Upper lobe of left lung (tissue), 6 donors: ENCODE measurements at places on chromosomes 1 and 21. TPM values are rescaled to one million over a fixed set of nuclear protein-coding genes. Genes with fewer than 3 reads are reported as not detected.

OR2T5 gene
- not detected for total RNA-seq

GJB5 gene
- 0.30 TPM for total RNA-seq

GUCA2B gene
- total RNA-seq: not detected

URB2 gene
- total RNA-seq: 15.5 TPM

OR6K3 gene
- 0.81 TPM for total RNA-seq

NKAIN1 gene
- total RNA-seq: 0.13 TPM

CFHR5 gene
- not detected for total RNA-seq

FBXO2 gene
- 8.2 TPM for total RNA-seq

GRCh38 chr1:62364721-62365120 lies 45.5 kb upstream of the KANK4 start:
- no peaks in the 10 kb centered on the region for H3K27me3 ChIP-seq
- DNase-seq: no peak

DNA sequence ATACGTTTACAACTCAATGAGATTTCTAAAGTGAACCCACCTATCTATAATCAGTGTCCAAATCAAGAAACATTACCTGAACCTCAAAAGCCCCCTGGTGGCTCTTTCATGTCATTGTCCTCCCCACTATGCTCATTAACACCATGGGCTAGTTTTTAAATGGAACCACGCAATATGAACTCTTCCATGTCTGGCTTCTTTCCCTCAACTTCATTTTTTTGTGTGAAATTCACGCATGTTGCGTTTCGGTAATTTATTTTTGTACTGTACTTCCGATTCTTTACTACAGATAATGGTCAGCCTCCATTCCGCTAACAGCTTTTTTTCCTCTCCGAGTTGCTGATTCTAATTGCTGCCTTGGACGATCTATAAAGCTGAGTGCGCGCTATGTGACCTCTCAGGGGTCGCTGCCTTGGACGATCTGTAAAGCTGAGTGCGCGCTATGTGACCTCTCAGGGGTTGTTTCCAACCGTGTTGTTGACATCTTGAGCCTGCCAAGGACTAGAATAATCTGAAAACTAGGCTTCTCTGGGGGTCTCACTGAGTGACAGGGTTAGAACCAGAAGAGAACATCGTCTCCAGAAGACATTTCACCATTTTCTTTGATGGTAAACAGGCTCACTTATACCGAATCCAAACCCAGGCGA lies 1.1 kb upstream of the CACYBP start:
- peak; percentile 51 for DNase-seq
- H3K4me1 ChIP-seq: peaks cover 29% of the 10 kb centered on the region
- peak overlapping the region; percentile 95 for H3K4me3 ChIP-seq
- peak overlapping the region; percentile 98 for H3K27ac ChIP-seq
- H3K27me3 ChIP-seq: no peaks in the 10 kb centered on the region

GRCh38 chr21:16794950-16795349 lies 717.9 kb upstream of the CXADR start:
- no peak overlapping the region for H3K4me3 ChIP-seq
- DNase-seq: no peak

GRCh38 chr21:36477001-36477400 lies 2.9 kb downstream of the CLDN14 start:
- no peak for DNase-seq
- H3K4me3 ChIP-seq: no peak overlapping the region
- H3K4me1 ChIP-seq: no peaks in the 10 kb centered on the region
- H3K27ac ChIP-seq: no peak overlapping the region

DNA sequence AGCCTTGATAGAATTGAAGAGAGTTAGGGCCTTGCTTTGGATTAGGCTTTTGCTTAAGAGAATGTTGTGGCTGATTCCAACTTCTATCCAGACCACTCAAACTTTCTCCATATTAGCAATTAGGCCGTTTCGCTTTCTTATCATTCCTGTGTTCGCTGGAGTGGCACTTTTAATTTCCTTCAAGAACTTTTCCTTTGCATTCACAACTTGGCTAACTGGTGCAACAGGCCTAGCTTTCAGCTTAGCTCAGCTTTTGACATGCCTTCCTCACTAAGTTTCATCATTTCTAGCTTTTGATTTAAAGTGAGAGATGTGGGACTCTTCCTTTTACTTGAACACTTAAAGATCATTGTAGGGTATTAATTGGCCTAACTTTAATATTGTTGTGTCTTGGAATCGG lies 183.6 kb upstream of the L1TD1 start:
- DNase-seq: no peak
- no peaks in the 10 kb centered on the region for H3K36me3 ChIP-seq
- H3K4me1 ChIP-seq: peaks cover 3% of the 10 kb centered on the region
- H3K27ac ChIP-seq: no peak overlapping the region
- no peak overlapping the region for H3K4me3 ChIP-seq

- no peaks in the 10 kb centered on the region for H3K36me3 ChIP-seq
- no peaks in the 10 kb centered on the region for H3K4me1 ChIP-seq
- H3K27me3 ChIP-seq: no peaks in the 10 kb centered on the region
- H3K4me3 ChIP-seq: no peak overlapping the region
- peak overlapping the region; percentile 32 for H3K27ac ChIP-seq
Observed at GRCh38 chr1:172778456-172779455, 119.9 kb downstream of the FASLG start.

- H3K4me1 ChIP-seq: no peaks in the 10 kb centered on the region
- H3K4me3 ChIP-seq: no peak overlapping the region
- H3K36me3 ChIP-seq: no peaks in the 10 kb centered on the region
- H3K27me3 ChIP-seq: no peaks in the 10 kb centered on the region
- no peak for DNase-seq
Observed at GRCh38 chr21:26001356-26001755, 169.2 kb downstream of the APP start.

- DNase-seq: no peak
- H3K27ac ChIP-seq: no peak overlapping the region
- H3K4me3 ChIP-seq: no peak overlapping the region
- no peaks in the 10 kb centered on the region for H3K4me1 ChIP-seq
- H3K36me3 ChIP-seq: no peaks in the 10 kb centered on the region
Observed at GRCh38 chr1:46436844-46437243, 42.7 kb downstream of the FAAH start.

DNA sequence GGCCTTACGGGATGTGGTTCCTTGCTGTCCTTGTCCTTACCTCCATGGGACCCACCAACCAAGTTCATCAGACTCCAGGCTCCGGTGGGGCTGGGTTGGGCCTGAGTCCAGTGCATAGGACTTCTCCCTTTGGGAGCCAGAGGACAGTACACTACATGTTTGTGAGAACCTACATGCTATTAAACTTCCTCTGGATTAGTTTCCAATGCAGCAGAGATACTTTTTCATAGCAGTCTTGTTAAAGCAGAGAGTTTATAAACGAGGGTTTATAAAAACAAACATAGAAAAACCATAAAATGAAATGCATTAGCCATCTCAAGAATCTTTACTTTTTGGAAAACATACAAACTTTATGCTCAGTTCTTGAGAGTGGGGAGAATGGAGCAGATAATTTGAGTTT lies 33.4 kb downstream of the INKA2 start:
- H3K4me1 ChIP-seq: no peaks in the 10 kb centered on the region
- DNase-seq: no peak
- H3K27me3 ChIP-seq: no peaks in the 10 kb centered on the region
- no peak overlapping the region for H3K27ac ChIP-seq

DNA sequence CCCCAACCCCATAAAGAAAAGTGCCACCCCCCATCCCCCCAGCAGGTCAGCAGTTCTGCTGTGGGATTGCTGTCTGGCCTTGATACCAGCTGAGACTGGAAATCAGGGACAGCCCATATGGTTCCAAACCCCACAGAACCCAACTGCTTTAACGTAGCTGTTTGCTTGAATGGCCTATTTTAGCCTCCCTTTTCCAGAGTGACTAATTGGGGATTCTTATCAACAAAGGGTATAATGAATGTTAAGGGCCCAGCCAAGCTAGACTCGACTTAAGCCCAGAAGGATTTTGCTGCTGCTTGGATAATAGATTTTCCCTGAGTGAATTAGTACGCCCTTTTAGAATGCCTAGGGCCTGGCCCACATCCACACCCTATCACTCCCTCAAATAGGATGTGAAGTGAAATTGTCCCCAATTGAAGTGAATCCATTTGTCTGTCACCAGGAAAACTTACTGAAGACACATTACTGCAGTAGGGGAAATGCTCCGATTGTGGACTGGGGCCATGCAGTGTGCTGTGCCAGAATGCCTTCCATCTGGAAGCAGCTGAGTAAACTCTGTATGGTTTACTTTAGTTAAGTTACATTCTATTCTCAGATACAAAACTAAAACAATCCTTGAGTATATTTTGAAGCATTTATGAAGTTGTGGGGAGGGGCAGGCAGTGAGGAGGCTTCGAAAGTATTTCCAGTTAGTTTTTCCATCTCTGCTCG lies 156.9 kb downstream of the DHRS3 start:
- DNase-seq: no peak
- H3K27ac ChIP-seq: peak overlapping the region; percentile 79
- peaks cover 19% of the 10 kb centered on the region for H3K36me3 ChIP-seq
- H3K27me3 ChIP-seq: no peaks in the 10 kb centered on the region

GRCh38 chr1:66132324-66132723 lies 339.6 kb downstream of the PDE4B start:
- no peak overlapping the region for H3K27ac ChIP-seq
- no peaks in the 10 kb centered on the region for H3K36me3 ChIP-seq
- H3K4me1 ChIP-seq: no peaks in the 10 kb centered on the region
- H3K27me3 ChIP-seq: no peaks in the 10 kb centered on the region
- H3K4me3 ChIP-seq: no peak overlapping the region
- DNase-seq: no peak

DNA sequence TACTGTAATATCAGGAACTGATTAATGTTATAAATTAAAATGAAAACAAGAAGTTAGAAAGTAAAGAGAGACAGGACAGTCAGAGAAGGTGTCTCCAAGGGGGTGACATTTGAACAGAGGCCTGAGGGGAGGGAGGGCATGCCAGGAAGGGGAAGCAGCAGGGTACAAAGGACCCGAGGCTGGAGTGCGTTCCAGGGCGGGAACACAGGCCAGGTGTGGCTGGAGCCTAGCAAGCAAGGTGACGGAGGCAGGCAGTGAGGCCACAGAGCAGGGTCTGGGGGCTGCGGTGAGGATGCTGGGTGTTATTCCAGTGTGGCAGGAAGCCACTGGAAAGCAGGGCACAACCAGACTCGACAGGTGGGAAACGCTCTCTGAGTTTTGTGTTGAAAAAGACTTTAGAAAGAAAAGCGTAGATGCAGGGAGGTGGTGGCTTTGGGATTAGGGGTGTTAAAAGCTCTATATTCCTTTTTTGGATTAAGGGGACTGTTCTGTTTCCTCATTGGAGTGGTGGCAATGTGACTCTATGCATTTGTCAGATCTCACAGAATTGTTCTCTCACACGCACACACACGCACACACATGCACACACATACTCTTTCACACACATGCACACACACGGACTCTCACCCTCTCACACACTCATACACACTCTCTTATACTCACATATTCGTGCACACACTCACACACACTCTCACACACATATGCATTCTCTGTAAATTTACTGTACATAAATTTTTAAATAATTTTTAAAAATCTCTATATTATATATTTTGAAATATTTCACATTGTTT lies 124.5 kb downstream of the GLIS1 start:
- H3K4me3 ChIP-seq: no peak overlapping the region
- no peaks in the 10 kb centered on the region for H3K27me3 ChIP-seq
- peak; percentile 2 for DNase-seq
- H3K27ac ChIP-seq: no peak overlapping the region
- no peaks in the 10 kb centered on the region for H3K4me1 ChIP-seq
- H3K36me3 ChIP-seq: no peaks in the 10 kb centered on the region

DNA sequence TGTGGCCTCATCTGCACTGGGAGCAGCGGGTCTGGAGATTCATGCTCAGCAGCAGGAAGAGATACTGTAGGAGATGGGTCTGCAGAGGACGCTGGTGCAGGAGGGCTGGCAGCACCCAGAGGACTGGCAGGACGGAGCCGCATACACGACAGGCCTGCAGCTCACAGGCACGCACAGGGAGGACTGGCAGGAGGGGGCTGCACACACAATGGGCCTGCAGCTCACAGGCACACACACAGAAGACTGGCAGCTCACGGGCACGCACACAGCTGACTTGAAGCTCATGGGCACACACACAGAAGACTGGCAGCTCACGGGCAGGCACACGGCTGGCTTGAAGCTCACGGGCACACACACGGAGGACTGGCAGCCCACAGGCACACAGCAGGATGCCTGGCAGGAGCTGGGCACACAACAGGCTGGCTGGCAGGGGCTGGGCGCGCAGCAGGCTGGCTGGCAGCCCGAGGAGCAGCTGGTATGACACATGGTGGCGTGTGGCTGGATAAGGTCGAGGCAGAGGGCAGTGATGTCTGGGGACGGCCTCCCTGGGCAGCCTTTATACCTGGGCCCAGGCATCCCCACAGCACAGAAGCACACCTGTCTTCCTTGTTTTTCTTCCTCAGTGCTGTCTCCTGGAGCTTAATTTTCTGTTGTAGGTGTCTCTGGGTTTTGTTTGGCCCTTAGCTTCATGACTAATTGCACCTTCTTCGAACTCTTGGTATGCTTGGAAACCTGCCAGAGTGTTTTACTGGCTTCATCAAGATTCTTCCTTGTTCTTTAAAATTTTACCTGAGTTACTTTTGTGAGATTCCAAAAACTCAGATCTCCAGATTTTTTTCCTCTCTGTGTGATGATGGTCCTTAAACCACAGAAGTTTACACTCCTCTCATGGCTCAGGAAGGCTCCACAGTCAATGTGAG lies at the start of gene KRTAP12-2:
TSS of gene KRTAP12-2 (minus strand) at position 527 of the 920 bp plus-strand sequence. CDS start at position 486, 41 bp downstream.
- H3K4me1 ChIP-seq: no peaks in the 10 kb centered on the region
- no peaks in the 10 kb centered on the region for H3K36me3 ChIP-seq
- no peaks in the 10 kb centered on the region for H3K27me3 ChIP-seq
- no peak within 1 kb of the TSS for H3K27ac ChIP-seq
- DNase-seq: no peak

GRCh38 chr1:7266561-7266960 lies 481.3 kb downstream of the CAMTA1 start:
- H3K27me3 ChIP-seq: no peaks in the 10 kb centered on the region
- H3K4me1 ChIP-seq: no peaks in the 10 kb centered on the region

DNA sequence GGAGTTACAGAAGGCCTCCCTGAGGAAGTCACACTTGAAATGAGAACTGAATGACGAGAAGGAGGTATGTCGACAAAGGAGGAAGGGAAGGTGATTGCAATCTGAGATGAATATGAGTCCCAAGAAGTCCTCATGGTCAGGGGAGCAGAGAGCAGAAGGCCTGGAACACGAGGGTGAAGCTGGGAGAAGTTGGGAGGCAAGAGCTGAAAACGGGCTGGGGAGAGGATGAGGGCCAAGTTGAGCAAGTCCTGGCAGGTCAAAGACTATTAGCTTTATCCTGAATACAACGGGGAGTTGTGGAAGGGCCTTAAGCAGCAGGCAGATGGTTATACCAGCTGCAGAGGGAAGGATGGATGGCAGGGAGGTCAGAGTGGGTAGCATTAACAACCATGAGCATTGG lies 89.5 kb downstream of the KCNJ15 start:
- no peak for DNase-seq
- peak overlapping the region; percentile 48 for H3K27ac ChIP-seq
- peaks cover 17% of the 10 kb centered on the region for H3K4me1 ChIP-seq
- no peaks in the 10 kb centered on the region for H3K36me3 ChIP-seq

- H3K4me3 ChIP-seq: no peak overlapping the region
- peaks cover 26% of the 10 kb centered on the region for H3K4me1 ChIP-seq
- DNase-seq: no peak
- no peak overlapping the region for H3K27ac ChIP-seq
- H3K36me3 ChIP-seq: no peaks in the 10 kb centered on the region
Observed at GRCh38 chr1:31959521-31960340, 21.6 kb upstream of the PTP4A2 start.

- no peaks in the 10 kb centered on the region for H3K36me3 ChIP-seq
- H3K27me3 ChIP-seq: no peaks in the 10 kb centered on the region
- no peak overlapping the region for H3K27ac ChIP-seq
- peaks cover 2% of the 10 kb centered on the region for H3K4me1 ChIP-seq
Observed at GRCh38 chr1:235876402-235876841, 9.7 kb upstream of the LYST start.

GRCh38 chr1:89908672-89909436 lies 86.1 kb upstream of the ZNF326 start:
- DNase-seq: no peak
- peak overlapping the region; percentile 34 for H3K27ac ChIP-seq
- no peaks in the 10 kb centered on the region for H3K27me3 ChIP-seq
- H3K4me3 ChIP-seq: no peak overlapping the region
- peaks cover 16% of the 10 kb centered on the region for H3K4me1 ChIP-seq
- H3K36me3 ChIP-seq: no peaks in the 10 kb centered on the region
